Activated CD4-positive, alpha-beta memory T cell treated with anti-CD3 and anti-CD28 coated beads for 36 hours (primary cell): ENCODE measurements at places on chromosomes 7 and 10. TPM values are rescaled to one million over a fixed set of nuclear protein-coding genes. Genes with fewer than 3 reads are reported as not detected.

The PGAM2 gene
- 0.27 TPM for total RNA-seq

The GJD4 gene
- not detected for total RNA-seq

The NKX2-3 gene
- total RNA-seq, result not detected

The CALHM3 gene
- not detected for total RNA-seq

The C10orf90 gene
- total RNA-seq, result not detected

The STEAP1 gene
- total RNA-seq, result 0.50 TPM

The RBP3 gene
- not detected for total RNA-seq

The C10orf67 gene
- total RNA-seq, result 0.31 TPM

DNA sequence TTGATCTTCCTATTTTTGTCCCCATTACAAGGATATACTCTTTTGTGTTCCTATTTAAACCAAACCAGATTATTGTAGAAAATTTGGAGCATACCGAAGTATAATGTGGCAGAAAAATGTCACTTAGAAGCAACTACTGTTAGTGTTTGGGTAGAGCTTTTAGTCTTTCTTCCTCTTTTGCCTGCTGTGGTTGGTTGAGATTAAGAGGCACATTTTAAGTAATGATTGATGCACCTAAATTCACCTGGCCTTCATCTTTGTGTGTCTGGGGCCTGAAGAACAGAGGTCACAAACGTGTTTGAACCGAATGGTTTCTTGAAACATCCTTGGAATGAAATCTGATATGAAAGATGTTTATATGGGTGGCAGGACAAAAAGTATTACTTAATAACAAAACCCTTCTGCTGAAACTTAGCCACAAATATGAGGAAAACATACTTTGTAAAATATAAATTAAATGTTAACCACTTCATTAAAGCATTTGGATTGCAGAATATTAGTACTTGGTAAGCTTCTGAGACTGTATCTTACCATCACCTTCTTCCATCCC lies 2.6 kb downstream of the BPGM start:
- no peak for DNase-seq

DNA sequence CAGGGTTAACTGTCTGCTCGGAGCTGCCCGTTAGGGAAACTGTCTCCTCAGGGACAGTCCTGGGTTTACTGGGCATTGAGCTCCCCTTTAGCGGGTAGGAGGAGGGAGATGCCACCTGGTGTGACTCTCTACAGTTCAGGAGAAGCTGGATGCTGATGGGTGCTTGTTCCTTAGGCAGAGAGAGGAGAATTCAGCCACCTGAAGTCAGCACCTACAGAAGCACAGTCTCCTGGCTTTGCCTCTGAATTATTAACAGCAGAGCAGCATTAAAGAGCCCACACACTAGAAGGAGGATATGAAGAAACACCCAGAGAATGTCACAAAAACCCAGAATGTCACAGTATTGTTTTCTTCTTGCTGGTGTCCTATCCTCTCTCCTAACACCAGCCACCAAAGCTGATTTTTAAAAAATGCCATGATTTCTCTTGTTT lies 696 bp downstream of the GIMAP4 start:
- no peak for DNase-seq

DNA sequence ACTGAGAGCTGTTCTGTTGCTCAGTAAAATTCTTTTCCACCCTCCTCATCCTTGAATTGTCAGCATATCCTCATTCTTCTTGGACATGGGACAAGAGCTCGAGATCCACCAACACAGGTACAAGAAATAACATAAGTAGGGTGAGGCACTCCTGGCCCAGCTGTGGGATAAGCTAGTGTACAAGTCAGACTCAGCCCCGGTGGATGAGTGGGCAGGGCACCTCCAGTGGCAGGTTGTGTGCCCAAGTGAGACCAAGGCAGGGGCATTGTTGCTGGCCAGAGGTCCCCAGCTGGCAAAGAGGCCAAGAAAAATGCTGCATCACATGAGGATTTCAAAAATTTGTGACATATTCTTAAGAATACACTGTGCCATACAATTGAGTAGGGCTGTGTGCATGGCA lies 402.0 kb upstream of the ZWINT start:
- DNase-seq, result no peak

DNA sequence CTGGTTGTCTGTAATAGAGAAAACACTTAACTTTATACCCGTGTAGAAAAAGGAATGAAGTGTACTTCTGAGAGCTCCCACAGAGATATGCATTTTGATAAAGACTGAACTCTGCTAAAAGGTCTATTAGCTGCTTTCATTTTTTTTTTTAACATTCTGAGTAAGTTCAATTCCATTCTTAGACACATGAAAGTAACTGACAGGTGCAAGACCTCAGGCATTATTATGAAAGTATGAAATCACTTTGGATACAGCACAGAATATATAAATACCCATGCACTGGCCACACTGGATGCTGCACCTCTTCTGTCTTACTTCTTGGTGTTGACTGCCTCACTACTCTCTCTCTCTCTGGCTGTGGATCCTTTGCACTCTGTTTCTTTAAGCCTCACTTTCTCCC lies 46.2 kb downstream of the VWDE start:
- DNase-seq, result no peak

DNA sequence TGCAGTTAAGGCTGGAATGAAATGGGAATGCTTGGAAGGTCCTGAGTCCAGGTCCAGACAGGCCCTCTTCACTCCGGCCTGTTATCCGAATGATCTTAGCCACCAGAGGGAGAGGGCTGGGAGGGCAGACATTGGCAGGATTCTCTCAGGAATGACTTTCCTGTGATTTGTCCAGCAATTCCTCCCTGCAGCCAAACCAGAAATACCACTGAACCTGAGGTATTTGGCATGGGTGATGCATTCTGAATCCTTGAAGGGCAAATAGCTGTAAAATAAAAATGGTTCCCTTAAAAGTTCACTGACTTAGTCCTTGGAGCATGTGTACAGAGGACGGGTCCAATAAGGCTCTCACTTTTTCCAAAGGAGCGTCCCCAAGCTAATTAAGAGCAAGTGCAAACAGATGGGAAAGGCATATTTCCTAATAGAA lies 77.5 kb upstream of the HABP2 start:
- no peak for DNase-seq

GRCh38 chr7:48298779-48299178 lies 127.5 kb downstream of the ABCA13 start:
- peak; percentile 59 for DNase-seq

DNA sequence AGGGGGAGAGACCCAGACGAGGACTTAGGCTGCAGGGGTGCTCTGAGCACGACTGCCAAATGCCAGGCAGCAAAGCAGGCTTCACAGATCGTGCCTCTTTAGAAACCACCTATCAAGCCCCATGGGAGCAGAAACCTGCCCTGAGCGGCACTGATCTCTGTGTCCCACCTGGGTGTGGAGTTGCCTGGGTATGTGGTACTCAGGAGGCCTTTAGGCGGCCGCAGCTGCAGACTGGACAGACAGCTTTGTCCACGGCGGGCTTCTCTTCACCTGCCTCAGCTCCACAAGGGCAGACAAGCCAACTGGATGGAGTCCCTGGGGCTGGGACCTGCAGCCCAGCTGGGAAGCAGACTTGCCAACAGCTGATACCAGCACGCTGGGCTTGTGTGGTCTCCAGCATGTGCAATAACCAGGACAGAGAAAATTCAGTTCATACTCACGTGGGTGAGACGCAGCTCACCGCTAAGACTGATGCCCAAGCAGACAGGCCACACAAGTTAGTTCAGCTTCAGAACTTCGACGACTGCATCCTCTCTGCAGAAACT lies 163.2 kb downstream of the EBF3 start:
- no peak for DNase-seq

DNA sequence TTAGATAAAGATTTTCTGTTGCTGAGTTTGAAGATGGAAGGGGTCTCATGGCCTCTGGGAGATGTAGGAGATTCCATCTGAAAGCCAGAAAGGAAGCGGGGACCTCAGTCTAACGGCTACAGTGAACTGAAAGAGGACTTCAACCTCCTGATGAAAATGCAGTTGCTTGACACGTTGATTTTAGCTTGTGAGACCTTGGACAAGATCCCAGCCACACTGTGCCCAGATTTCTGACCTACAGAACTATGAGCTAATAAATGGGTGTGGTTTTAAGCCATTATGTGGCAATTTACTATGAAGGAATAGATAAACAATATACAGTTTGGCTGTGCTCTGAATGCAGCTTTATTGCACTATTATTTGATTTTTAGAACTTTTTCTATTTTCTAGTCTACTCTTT lies 342.3 kb upstream of the SEMA3D start:
- no peak for DNase-seq

- DNase-seq, result no peak
Measured at GRCh38 chr10:52706332-52707070, 66.1 kb downstream of the MBL2 start.

GRCh38 chr7:120052884-120053382 lies 220.0 kb upstream of the KCND2 start:
- DNase-seq, result no peak

DNA sequence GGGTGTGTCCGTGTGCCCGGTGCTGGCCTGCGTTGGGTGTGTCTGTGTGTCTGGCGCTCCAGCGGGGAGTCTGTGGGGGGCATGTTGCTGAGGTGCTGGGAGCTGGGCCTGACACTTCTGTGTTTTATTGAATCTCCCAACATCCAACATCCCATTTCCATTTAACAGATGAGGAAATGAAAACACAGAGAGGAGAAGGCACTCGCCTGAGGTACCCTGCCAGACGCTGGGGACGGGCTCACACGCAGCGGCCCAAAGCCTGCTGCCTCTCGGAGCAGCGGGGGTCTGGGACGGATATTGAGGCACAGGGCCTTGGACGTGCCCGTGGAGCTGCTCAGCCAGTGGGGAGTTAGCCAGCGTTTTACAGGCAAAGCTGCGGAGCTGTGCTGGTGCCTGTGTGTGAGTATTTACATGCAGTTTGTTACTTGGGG lies 133.9 kb downstream of the DNAJB6 start:
- DNase-seq, result no peak

- no peak for DNase-seq
Measured at GRCh38 chr7:67788669-67789068, 792.0 kb downstream of the TYW1 start.

DNA sequence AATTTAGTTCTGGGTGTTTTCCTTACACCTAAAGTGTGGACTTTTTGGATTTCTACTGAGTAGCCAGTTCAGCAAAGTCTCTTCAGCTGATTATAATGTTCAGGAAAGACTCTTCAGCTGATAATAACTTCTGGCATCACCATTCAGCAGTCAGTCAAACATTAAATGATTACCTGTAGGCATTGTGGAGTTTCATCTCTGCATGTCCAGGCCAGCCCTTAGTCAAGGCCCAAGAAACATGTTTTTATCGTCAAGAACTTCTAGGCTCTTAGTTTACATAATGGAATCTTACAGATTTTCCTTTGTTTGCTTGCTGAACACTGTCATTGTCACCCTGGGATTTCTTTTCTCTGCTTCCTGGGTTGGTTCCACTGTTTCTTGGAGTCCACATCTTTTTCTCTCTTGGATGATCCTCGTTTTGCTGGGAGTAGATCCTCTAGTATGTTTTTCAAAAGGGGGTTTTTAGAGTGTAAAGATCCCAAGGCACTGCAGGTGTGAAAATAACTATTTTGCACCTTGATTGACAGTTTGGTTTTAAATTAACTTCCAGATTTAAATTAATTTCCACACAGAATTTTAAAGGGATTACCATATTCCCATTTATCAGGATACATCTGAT lies 24.2 kb downstream of the CCM2 start:
- no peak for DNase-seq

DNA sequence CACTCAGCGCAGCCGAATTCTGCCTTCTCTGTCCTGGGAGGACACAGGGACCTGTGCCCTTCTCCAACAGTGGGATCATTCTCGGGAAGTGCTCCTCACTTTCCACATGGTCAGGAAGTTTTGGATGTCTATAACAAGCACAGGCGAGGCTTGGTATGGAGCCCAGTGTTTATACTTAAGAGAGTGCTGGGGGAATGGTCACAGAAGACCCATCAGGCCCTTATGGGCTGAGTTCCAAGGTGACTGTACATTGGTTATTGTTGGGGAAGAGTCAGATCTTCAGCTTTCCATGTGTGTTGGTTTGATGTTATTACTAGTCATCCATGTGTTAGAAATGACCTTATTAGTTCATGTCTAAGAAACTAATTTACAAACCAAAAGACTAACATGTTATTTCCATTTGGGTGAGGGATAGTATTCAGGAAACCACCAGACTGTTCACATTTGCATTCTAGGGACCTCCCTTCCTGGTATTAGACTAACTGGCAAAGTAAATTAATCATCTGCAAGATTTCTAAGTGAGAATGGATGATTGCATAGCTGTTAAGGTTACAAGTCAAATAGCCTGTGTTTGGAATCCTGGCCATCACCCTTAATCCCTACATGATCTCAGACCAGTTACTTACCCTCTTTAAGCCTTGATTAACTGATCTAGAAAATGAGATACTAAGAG lies 834.2 kb downstream of the LRMDA start:
- DNase-seq, result no peak

DNA sequence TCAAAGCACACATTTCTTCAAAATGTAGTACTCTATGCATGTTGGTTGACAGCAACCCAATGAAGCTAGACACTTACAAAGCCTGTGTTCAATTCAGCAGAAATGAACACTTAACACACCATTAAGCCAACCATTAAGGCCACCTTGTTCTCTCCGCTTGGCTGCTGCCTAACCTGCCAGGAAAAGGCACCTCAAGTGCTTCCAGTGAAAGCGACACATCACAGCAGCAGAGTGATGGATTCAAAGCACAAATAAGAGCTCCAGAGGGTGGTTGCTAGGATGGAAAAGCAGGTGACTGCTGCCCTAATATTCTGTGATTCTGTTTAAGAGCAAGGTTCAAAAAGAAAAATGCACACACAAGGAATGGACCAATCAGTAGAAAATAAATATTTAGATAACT lies 81.5 kb upstream of the GNAI1 start:
- no peak for DNase-seq

GRCh38 chr7:158949359-158949758 lies 93.0 kb downstream of the DYNC2I1 start:
- no peak for DNase-seq

DNA sequence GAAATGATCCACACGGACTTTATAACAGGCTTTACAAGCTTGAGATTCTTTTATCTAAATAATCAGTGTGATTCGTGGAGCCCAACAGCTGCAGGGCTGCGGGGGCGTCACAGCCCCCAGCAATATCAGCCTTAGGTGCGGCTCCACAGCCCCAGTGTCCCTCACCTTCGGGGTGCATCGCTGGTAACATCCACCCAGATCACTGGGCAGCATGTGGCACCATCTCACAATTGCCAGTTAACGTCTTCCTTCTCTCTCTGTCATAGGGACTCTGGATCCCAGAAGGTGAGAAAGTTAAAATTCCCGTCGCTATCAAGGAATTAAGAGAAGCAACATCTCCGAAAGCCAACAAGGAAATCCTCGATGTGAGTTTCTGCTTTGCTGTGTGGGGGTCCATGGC lies 155.6 kb downstream of the EGFR start:
- DNase-seq, result no peak

DNA sequence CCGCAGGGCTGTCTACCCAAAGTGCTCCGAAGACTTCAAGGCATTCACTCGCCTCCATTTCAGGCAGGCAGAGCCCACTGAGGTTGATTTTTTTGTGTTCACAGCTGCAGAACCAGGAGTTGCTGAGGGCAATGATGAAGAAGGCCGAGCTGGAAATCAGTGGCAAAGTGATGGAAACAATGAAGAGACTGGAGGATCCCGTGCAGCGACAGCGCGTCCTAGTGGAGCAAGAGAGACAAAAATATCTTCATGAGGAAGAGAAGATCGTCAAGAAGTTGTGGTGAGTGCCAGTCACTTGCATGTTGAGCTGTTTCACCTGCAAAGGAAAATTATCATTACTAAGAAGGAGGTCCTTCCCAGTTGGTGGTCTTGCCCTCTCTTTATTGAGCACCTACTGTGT lies 210.5 kb downstream of the ARHGAP21 start:
- peak; percentile 27 for DNase-seq
